ENCODE measurements at places on chromosomes 13 and 19.

DNA sequence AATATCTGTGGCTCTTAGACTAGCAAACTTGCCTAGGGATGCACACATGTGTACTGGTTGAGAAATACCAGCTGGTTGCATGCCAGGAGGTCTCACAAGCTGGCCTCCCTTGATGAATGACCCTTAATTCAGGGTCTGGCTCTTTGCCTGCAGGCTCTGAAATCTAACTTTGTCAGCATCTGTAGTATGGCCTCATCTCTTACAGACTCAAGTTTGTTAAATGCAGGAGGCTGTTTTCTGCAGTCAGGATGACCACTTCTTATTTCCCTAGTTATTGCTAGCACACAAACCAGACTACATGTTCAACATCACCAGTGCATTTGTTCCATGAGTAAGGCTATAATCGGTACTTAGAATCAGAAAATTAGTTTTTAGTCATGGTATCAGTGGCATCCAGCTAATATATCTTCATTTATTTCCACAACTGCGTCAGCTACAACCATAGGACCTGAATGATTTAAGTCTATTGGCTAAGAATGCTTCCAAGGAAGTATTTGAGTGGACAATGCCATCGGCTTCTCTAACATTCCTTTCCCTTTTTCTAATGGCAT, 23.3 kb upstream of the POSTN start:
- DNase-seq = no peak

DNA sequence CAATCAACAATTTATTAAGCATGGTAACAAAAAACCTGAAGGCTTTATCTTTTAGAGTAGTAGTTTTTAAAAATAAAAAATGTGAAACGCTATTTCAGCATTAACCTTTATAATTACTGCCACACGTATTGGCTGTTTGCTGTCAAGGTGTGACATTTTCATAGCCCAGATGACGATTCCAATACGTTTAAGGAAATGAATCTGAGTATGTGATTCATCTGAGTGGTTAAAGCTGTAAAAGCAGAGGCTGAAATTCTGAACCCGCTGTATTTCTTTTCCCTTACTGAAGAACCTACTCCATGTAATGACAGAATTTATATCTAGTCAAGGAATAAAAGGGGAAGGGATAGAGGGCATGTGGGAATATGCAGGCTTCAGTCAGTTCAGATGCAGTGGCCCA, 166.0 kb downstream of the LMO7 start:
- no peak for DNase-seq

DNA sequence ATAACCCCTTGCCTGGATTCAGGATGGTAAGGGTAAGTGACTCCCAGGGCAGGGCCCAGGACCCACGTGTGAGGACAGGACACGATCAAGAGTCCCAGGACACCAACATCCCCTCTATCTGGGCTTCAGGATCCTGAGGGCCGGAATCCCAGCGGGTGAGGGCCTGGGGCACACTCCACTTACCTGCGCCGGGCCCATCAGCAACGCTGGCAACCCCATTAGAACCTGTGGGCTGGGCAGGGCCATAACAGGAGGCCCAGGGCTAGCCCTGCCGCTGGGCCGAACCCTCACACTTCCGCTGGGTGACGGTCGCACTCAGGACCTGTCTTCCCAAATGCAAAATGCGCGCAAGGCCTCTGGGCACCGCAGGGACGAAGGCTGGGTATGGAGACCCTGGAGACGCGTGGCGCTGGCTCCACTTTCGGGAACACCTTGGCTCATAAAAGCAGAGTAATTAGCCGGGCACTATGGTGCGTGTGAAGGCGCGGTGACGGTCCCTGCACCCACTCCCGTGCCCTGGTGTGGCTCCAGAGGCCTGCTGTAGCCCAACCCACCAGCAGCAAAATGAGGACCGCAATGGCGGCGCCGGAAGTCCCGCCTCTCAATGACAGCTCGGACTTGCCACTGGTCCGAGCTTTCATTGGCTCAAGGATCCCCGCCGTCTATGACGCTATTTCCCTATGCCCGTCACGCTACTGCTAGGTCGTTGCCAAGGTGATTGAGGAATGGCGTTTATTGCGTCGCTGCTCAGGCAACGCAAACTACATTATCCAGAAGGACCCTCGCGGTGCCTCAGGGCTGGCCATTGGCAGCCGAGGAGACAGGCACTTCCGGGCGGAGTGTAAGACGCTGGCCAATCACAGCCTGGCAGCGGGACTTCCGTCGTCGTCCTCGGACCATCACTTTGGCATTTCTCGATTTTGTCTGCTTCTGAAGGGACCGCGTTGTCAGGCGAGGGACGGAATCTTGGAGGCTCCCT, at the start of gene ZNF132:
ZNF132 (minus strand) TSS at position 578 of the 979 bp plus-strand sequence; CDS start at position 246, 332 bp downstream.
- peak; percentile 91 for DNase-seq

GRCh38 chr19:28667348-28667977, 545.5 kb downstream of the UQCRFS1 start:
- DNase-seq = no peak

GRCh38 chr13:97018029-97018819, 23.9 kb upstream of the OXGR1 start:
- no peak for DNase-seq

- DNase-seq = peak; percentile 59
Measured at GRCh38 chr19:46753420-46754155, 7.3 kb upstream of the STRN4 start.

GRCh38 chr13:32147976-32148375, 116.4 kb downstream of the FRY start:
- DNase-seq = no peak

GRCh38 chr19:17260842-17261325, 3.7 kb downstream of the USHBP1 start:
- DNase-seq = peak; percentile 83

- no peak for DNase-seq
Measured at GRCh38 chr13:20219577-20219976, 12.5 kb downstream of the GJB6 start.

DNA sequence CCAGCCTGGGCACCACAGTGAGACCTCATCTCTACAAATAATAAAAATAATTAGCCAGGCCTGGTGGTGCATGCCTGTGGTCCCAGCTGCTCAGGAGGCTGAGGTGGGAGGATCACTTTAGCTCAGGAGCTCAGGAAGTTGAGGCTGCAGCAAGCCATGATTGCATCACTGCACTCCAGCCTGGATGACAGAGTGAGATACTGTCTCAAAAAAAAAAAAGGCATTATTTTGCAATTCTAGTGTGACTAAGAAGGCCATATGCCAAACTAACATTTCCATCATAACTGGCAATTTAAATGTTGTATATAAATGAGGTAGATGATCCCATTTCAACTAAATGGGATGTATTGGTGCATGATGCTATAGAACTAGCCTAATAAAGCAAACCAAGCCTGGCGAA, 632.8 kb upstream of the KLF12 start:
- no peak for DNase-seq

DNA sequence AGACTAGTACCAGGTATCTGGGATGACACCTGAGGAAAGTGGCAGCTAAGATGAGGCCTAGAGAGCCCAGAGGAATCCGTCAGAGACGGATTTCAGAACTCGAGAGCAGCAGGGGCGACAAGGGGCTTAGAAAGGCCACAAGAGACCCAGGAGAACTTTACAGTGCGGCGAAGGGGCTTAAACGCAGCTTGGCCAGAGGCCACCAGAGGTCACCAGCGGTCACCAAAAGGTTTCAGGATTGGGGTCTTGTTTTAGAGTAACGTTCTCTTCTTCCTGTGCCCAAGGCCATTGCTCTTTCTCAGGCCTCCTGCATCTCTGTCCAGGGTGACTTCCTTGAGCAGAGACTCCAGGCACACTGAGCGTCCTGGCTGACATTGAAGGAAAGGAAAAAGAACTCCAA, 2.2 kb downstream of the ZSCAN22 start:
- no peak for DNase-seq

- DNase-seq = no peak
Measured at GRCh38 chr19:13356686-13357280, 149.5 kb downstream of the CACNA1A start.

- DNase-seq = no peak
Measured at GRCh38 chr19:7898967-7899366, 4.7 kb upstream of the MAP2K7 start.

DNA sequence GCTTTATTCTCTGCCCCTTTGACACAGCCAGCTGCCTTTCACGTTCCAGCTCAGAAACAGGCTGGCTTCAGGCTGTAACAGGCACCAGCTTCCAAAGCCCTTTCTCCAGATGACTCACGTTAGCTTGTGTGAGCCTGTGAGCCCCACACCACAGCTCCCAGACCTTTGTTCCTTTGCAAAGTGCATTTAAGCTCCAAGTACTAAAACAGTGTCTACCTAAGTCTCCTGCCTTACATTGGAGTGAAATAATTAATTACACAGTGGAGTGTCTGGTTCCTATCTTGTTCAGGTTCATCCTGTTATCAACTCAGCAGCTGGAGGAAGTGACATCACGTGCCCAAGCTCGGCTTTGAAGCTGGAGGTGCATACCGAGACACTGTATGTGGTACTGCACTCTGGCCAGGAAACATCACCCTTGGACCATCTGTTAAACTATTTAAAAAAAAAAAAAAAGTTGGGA, 475.8 kb downstream of the FOXO1 start:
- DNase-seq = no peak

- DNase-seq = no peak
Measured at GRCh38 chr13:76198568-76199163, 562.5 kb downstream of the LMO7 start.

GRCh38 chr13:25237083-25237482, 50.2 kb downstream of the MTMR6 start:
- DNase-seq = no peak

GRCh38 chr13:102346769-102347168, 55.1 kb downstream of the FGF14 start:
- DNase-seq = no peak

DNA sequence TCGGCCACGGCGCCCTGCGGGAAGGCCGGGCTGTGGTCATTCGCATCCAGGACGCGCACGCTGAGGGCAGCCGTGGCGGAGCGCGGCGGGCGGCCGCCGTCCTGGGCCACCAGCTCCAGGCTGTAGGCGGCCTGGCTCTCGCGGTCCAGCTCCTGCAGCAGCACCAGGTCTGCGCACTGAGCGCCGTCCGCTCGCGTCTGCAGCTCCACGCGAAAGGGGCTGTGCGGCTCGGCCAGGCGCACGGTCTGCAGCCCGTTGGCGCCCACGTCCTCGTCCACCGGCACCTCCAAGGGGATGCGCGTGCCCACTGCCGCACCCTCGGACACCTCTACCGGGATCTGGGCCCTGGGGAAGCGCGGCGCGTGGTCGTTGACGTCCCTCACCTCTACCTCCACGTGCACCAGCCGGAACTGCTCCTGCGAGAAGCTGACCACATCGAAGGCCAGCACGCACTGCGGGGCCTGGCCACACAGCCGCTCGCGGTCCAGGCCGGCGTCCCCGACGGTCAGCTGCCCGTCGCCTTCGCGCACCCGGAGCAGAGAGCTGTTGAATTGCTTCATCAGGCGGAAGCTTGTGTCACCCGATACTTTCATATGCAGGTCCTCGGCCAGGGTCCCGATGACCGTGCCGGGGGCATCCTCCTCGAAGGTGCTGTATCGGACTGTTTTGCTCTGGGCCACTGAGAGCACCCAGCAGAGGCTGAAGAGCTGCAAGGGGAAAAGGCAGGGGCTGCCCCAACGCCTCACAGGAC, 583 bp downstream of the PCDH8 start:
- DNase-seq = no peak

- no peak for DNase-seq
Measured at GRCh38 chr13:64849196-64849595, 2380.9 kb downstream of the PCDH9 start.

GRCh38 chr13:30034458-30034795, 184.0 kb upstream of the UBL3 start:
- DNase-seq = no peak

All from activated gamma-delta T cell treated with anti-CD3 and anti-CD28 coated beads, Interleukin-2, amount 50 U/mL, for 16 hours (primary cell).